ENCODE measurements at places on chromosomes 7 and 10.

DNA sequence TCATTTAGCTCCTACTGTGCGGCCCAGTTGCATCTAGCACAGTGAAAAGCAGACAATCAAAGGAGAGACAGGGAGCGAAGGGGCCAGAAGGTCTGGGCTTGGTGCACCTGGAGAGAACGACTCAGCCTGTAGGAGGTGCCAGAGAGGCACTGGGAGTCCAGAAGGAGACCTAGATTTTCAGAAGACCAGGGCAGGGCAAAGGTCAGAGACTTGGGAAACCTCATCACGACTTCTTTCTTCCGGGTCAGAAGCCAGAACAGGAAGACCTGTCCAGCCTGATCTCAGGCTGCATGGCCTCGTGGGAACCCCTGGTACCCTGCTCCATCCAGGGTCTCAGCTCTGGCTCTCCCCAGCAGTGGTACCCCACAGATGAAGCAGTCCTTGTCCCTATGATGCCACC, 5.2 kb downstream of the AGAP3 start:
- no peak for DNase-seq

DNA sequence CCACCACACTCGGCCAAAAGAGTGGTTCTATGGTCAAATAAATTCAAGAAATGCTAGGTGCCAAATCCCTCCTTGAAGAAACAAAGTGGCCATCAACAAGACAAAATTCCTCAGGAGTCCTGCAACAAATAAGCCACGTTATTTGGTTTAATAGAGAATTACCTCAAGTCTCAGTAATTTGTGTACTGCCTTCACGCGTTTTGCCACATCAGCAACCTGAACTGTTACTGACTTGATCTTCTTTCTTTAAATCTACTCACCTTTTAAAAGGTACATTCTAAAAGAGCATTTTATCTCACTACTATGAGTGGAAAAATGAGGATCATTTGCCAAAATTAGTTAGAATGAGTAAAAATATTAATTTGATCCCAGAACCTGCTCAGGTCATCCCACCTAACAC, 34.6 kb upstream of the LCOR start:
- no peak for DNase-seq

- no peak for DNase-seq
Observed at GRCh38 chr7:153504288-153505075, 547.7 kb upstream of the DPP6 start.

GRCh38 chr10:97185326-97186058, at the start of gene SLIT1:
SLIT1 (minus strand) TSS chr10:97185959; CDS start chr10:97185674, 285 bp downstream.
- DNase-seq = no peak

GRCh38 chr7:44244282-44244681, 43.5 kb downstream of the YKT6 start:
- no peak for DNase-seq

DNA sequence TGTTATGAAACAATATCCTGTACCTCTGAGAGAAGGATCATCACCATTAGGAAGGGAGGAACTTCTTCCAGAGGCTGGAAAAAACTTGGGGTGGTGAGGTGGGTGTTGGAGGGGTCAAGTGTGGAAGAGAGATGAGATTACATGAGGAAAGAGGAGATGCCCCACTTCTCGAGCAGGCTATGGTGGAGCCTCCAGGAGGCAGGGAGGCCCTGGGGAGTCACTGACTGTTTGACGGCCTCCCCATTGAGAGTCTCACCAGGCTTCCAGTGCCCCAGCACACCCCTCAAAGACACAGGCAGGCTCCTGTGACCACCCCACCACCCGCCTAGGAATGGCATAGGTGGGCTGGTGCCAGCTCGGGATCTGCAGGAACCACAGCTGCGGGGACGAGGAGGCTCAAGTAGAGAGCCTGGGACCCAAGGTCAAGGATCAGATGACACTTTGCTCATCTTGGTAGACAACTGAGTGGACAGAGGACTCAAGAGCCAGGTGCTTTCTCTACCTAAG, 185.3 kb upstream of the GDF10 start:
- DNase-seq = no peak

DNA sequence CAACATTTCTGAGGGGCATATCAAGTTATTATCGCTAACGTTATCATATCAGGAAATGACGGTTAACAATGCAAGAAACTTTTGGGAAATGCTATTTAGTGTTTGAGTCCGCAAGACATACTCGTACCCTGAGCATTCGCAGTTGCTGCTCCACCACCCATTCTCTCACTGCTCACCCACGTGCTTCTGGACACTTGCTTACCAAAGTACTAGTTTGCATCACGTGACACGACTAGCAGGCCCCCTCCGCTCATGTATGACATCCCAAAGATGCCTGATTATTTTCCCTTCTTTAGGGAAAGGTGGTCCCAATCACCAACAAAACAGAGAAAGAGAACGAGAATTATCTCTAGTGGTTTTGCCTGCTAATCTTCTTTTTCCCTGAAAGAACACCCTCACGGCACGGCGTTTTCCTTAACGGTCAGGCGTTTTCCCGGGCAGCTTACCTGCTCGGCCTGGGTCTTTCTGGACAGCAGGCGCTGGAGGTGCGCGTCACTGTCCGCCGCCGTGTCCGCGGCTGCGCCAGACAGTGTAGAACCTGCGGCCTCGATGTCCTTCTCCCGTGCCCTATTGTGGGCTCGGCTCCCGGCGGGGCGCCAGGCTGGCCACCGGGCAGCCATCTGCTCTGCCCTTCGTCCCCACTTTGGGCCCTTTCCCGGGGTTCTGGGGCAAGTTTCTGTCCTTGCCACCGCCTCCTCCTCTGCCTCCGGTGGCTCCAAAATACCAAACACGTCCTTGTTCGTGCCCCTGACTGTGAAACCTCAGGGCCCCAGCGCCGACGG, at the start of gene SUPV3L1:
Gene SUPV3L1 (plus strand): TSS at position 492 of the 782 bp plus-strand sequence. CDS start 58 bp downstream, at position 550.
- peak; percentile 91 for DNase-seq

GRCh38 chr10:60114765-60115586, 208.6 kb upstream of the CCDC6 start:
- DNase-seq = peak; percentile 24

DNA sequence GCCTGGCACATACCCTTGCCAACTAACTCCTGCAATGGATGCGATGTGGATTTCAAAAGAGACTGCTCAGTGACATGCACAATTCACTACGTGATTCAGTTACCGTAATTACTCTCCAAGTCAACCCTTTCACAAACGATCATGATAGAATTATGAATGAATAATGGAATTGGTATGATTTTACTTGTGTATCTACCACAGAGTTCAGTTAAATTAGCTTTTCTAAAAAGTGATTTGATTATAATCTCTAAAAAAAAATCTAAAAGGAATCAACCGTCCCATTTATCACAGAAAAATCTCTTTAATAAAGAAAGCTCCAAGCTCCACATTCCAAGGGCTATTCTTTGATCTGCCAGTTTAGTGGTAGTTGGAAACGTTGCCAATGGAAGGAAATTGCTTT, 30.4 kb upstream of the RSU1 start:
- DNase-seq = no peak

DNA sequence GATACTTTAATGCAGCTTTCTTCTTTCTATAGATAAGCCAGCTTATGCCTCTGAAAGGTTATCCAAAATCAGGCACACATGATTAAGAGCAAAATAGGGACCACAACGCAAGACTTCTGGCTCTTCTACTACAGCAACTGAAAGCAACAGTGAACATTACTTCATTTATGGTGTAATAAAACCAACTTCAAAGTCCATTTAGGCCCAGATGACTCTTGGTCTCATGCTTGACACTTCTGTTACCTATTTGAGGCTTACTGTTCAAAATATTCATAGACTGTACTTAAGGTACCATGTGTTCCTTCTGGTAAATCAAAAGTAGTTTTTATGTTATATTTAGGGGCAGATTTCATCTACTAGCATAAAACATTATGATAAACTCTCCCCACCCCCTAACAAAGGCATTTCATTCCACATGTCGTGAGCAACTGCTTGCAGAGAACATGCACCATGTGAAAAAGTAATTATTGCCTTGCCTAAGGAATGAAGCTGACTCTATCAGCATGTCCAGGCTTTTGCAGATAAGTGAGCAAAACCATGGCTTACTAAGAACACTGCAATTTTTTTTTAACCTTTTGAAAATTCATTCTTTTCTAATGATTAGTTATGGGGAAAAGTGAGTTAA, 154.9 kb upstream of the ITGB1 start:
- DNase-seq = no peak

GRCh38 chr10:82251222-82251906, 376.4 kb downstream of the NRG3 start:
- no peak for DNase-seq

- DNase-seq = no peak
Observed at GRCh38 chr7:37212051-37212450, 236.6 kb downstream of the ELMO1 start.

- DNase-seq = no peak
Observed at GRCh38 chr7:50095634-50096033, 2.6 kb upstream of the ZPBP start.

- no peak for DNase-seq
Observed at GRCh38 chr7:285731-286130, 4.2 kb upstream of the FOXL3 start.

GRCh38 chr10:12605580-12606405, 256.4 kb downstream of the CAMK1D start:
- DNase-seq = peak; percentile 36

- no peak for DNase-seq
Observed at GRCh38 chr7:106371629-106372028, 86.8 kb upstream of the NAMPT start.

DNA sequence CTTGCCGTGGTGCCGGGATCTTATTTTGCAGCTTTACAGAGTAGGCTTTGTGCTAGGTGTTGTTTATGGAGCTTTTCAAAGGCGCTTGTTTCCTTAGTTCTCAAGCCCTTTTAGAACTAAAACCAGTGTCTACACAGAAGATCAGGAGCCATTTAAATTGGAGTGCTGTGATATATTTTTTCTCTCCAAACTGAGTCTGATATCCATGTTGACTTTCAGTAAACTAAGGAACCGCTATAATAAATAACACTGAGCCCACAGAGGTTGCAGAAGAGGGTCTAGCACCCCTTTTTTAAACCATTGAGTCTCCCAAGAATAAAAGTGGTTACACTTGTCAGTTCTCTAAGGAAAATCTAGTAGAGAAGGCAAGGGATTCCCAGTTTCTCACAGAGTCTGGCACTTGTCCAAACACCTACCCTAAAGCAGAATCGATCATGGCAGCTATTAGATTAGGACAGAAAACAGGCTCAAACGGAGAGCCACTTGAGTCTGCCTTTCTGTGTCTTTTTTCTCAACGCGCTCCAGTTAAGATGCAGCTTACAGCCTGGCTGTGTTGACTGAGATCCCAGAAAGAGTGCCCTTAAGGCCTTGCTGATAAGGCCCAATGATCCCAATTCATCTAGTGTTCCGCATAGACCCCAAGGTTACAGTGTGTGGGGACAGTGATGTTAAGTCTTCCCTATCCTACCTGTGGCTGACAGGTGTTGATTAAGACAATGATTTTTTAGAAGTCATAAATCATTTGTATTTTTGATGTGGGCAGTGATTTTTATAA, 804 bp downstream of the TMEM106B start:
- no peak for DNase-seq

- DNase-seq = no peak
Observed at GRCh38 chr10:95247881-95248583, 42.8 kb downstream of the PDLIM1 start.

DNA sequence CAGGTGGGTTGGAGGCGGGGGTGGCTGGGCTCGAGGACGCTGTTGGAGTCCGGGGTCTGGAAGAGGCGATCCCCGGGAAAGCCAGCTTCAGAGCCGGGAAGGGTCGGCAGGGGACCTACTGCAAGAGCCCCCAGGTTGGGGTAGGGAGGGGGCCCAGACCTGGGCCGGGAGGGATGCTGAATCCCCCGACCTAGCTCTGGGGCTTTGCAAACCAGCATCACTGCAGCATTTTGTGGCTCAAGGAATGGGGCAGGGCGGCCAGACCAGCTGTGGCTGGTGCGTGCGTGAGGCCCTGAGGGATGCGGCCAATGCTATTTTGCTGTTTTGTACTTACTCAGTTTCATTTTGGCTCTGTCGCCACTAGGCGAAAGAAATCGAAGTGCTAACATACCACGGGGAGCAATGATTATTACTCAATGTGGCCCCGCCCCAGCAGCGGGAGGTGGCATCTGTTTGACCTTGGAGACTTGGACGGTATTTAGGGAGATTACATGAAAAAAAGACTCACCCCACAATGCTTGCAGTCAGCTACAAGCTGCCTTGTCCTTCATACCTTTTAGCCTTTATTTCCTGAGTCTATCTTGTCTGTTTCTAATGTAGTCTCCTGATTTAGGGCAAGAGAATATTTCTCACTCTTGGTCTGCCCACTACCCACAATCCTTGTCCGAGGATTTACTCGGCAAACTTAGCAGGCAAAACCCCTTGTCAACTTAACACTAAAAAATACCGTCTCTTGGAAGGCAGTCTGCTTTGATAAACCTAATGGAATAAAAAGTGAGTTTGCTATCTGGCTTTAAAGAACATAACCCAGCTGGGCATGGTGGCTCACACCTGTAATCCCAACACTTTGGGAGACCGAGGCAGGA, 16.2 kb downstream of the HSPB1 start:
- DNase-seq = peak; percentile 87

GRCh38 chr7:78226059-78226719, 427.6 kb downstream of the PHTF2 start:
- DNase-seq = no peak

DNA sequence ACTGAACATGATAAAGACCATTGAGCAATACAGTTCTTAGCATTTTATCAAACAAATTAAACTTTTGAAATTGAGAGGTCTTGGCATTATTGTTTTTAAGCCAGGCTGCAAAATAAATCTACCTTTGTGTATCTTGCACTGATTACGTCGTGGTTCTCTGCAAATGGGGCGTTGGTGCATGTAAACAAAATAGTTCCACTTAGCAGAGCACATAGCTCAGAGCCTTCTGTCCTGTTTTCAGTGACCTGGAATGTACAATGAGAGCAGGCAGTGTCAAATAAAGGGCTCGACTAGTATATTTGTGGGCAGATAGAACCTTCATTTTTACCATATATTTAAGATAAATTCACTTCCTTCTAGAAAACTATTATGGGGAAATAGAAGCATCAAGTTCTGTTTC, 333.9 kb upstream of the SMIM30 start:
- DNase-seq = no peak

DNA sequence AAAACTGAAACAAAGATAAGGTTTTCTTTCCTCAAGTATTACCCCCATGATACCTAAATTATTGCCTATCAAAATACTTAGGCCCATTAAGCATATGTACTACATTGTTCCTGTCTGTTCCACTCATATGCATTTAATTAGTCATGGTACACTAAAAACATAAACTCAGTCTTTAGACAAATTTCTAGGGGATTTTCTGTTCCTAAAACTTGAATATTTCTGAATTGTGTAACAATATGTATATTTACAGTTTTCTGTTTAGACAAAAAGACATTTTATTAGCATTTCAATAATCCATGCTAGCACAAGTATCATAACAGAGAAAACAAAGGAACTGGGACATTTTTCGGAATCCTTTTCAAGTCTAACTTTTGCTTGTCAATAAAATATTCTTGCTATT, 234.2 kb downstream of the CRPPA start:
- no peak for DNase-seq
